ENCODE measurements at places on chromosomes 16 and 17.

GRCh38 chr16:11109566-11109965, 146.4 kb downstream of the SOCS1 start:
- no peak for DNase-seq

DNA sequence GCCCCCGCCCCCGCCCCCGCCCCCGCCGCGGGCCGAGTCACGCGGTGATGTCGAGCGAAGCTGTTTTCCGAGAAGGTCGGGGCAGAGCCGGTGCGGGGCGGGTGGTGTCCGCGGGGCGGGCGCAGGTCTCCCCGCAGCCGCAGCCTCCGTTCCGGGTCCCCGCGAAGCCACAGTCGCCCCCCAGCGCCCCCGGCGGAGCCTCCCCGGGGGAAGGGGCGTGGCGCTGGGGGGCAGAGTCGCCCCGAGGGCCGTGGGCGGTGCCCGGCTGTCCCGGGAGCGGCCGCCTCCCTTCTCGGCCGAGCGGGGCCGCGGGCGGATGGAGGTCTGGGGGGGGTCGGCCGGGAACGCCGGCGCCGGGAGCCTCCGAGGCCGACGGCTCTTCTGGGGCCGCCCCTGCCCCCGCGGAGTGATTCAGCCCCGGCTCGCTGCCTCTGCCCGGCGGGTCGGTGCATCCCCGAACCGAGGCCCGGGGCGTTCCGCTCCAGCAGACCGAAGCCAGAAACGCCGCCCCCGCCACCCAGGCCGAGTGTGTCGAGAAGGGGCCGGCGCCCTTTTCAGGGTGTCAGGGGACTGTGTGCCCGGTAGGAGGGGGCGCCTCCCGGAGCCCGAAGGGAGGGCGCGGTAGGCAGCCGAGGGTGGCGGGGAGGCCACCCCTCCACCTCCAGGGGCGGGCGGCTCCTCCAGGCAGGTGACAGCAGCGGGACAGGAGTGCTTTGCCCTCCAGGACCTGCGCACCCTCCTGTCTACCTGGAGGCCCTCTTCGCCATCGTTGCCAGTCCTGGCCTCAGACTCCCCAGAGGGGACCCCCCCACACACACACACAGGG, 1.7 kb downstream of the METRNL start:
- peak; percentile 51 for DNase-seq

DNA sequence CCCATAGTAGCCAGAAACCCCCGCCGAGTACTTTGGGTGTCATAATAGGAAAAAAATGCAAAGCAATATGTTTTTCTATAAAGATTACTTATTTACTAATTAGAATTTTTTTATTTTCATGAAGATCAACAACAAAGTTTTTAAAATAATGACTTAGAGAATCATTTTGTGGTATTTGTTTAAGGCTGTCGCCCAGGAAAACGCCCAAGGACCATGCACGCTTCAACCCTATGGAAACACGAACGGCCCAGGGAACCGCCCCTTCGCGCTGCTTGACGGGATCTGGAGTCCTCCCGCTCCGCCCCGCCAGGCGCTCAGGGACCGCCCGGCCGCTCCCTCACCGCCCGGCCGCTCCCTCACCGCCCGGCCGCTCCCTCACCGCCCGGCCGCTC, 408 bp upstream of the KPNA2 start:
- no peak for DNase-seq

DNA sequence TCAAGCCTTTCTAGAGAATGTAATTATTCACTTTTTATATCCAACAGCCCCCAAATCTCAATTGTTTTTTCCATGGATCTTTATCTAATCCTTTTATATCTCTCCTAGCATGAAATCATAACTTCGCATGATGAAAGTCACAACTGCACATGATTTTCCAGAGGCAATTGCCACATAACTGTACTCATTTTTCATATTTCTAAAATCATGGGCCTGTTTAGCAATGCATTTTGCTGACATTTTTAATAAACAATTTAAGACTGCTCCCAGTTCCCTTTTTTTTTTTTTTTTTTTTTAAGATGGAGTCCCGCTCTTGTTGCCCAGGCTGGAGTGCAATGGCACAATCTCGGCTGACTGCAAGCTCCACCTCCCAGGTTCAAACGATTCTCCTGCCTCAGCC, 83.5 kb downstream of the VMP1 start:
- DNase-seq, result no peak

DNA sequence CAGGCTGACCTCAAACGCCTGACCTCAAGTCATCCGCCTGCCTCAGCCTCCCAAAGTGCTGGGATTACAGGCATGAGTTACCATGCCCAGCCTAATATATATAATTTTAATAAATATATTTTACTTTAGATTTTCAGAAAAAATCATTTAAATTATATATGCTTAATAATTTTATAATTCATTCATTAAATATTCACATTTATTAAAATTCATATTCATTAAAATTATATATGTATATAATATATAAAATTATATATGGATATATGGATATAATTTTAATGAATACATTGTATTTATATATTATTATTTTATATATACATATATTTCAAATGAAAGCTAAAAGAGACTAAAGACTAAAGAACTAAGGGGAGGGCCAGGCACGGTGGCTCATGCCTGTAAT, 29.4 kb downstream of the COPRS start:
- no peak for DNase-seq

Measured in kidney tubule cell (primary cell).